ENCODE measurements at places on chromosomes 2 and 18.

DNA sequence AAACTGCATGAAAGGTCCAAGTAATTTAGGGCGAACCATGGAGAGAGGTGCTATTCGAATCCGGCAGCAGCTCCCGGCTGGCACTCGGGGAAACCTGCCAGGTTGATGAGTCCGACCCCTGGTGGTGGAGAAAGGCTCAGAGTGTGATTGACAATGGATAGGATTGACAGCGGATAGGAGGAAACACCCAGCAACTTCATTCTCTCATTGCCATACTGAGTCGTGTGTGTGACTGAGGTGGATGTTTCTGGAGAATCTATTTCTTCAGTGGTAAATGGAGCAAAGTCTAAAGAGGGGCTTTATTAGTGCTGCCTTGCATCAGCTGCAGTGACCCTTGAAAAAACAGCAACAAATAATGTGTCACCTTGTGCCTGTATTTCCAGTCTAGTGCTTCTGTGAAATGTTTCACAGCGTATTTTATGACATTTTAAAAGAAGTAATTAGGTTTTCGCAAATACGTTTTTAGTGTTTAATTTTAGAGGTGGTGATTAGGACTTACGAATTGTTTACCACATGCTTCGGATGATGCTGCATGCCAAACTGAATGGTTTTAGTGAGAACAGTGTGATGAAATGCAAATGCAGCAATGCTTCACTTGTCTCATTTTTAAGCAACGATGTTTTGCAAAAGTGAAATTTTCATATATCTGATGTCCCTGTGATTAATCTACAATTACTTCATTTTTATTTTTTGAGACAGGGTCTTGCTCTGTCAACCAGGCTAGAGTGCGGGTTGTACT is 102.0 kb downstream of the DCDC2C start:
- no peak for DNase-seq

- DNase-seq: no peak
Observed at GRCh38 chr2:139293992-139294548, 513.9 kb upstream of the NXPH2 start.

DNA sequence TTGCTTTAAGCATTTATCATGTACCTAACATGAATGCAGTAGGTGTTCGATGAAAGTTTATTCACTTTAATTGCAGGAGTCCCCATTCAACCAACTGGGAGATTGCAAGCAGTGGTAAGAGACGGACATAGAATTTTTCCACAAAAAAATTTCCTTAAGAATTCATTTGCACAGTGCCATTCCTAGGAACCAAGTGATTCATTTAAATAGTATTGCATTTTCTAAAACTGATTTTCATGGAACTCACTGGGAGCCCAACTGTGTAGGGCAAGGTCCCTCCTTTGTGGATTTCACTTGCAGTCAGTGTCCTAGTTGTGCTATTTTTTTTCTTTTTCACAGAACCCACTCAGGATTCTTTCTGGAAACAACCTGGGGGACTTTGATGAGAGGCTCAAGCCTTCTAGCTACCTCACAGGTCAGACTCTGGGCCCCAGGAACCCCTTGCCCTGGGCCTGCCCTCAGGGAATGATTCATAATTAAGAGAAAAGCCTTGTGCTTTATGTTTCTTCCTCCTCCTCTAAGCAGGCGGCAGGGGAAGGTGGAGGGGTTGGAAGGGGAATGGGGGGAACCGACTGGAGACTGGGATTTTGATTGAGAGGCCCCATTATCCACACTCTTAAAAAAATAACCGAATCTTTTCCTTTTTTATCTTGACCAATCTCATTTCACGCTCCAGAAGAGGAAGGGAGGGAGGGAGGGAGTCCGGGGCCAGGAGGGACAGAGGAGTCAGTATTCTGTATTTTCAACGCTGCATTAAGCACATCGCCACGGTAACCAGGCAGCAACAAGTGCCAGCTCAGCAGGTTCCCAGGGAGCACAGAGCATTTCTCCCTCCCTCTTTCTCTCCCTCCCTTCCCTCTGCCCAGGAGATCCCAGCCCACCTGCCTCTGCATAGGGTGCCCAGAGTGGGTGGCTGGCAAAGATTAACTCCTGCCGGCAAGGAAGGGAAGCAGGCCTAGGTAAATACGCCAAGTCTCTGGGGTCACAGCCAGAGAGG is 51.8 kb downstream of the PSD4 start:
- DNase-seq: no peak

DNA sequence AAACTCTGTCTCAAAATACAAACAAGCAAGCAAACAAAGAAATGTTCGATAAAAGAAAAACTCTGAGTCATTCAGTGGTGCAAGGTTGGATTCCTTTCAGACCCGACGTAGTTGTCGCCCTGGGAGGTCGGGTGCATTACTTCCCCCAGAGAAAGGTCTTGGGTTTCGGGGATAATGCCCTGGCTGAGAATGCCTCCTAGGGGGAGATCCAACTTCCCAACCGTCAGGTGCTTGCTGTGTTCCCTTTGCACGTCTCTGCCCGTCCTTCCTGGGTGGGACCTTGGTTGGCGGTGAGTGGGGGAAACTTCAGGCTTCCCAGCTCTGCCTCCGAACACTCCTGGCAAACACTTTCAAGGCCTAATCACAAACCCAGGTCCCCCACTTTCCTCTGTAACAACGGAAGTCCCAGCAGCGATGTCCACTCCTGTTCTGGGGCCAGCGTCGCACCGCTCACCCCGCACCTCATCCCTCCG is 609 bp downstream of the TPGS2 start:
- DNase-seq: peak; percentile 4

DNA sequence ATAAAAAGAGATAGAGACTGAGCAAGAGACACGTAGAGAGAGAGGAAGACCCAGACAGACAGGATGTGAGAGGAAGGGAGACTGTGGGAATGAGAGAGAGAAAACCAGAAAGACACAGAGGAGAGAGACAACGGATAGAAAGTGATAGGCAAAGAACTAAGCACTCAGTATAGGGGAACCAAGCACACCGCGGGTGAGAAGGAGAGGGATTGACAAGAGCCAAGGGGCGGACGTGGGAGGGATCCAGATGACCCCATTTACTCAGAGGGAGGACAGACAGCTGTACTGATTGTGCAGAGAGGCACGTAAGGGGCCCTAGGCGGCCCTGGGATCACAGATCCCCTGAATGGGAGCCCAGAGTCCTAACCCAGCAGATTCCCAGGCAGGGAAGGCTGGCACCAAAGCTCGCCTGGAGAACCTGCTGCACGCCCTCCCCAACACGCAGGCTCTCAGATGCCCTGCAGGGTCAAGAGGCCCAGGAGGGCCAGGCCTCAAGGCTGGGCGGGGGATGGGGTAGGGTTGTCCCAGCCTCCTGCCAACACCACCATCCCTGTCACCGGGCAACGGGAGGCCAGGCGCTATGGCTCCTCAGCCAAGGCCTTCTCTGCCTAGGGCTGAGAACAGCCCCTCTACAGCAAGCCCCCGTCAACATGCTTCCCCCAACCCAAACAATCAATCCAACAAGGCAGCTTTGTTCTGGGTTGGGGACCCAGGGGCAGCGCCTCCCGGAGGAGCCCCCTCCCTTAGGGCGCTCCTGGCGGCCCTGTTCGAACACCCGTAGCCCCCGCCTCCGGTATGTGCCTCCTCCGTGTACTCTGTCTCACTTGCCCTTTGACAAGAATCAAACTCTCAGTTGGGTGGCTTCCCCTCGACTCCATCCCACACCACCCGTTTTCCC is 579 bp downstream of the LOXL3 start:
- no peak for DNase-seq

DNA sequence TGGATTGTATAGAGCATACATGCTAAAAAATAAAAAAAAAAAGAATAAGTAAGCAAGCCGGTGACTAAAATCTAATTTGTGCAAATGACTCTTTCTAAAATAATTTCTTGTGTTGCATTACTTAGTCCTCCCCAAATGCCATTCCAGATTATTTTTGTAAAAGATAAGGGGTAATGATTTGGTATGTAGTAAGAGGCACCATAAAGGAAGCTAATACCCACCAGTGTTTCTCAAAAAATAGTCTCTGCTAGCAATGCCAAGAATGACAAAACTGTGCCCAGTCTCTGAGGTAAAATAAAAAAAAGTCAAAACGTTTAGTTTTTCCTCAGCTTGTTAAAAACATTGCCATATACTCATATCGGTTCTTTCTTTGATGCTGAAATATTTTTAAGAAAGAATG is 2.7 kb downstream of the METTL5 start:
- DNase-seq: no peak

- DNase-seq: no peak
Observed at GRCh38 chr2:220533485-220533884, 906.1 kb downstream of the SLC4A3 start.

GRCh38 chr2:10457846-10458598 is 9.9 kb upstream of the ODC1 start:
- DNase-seq: no peak

DNA sequence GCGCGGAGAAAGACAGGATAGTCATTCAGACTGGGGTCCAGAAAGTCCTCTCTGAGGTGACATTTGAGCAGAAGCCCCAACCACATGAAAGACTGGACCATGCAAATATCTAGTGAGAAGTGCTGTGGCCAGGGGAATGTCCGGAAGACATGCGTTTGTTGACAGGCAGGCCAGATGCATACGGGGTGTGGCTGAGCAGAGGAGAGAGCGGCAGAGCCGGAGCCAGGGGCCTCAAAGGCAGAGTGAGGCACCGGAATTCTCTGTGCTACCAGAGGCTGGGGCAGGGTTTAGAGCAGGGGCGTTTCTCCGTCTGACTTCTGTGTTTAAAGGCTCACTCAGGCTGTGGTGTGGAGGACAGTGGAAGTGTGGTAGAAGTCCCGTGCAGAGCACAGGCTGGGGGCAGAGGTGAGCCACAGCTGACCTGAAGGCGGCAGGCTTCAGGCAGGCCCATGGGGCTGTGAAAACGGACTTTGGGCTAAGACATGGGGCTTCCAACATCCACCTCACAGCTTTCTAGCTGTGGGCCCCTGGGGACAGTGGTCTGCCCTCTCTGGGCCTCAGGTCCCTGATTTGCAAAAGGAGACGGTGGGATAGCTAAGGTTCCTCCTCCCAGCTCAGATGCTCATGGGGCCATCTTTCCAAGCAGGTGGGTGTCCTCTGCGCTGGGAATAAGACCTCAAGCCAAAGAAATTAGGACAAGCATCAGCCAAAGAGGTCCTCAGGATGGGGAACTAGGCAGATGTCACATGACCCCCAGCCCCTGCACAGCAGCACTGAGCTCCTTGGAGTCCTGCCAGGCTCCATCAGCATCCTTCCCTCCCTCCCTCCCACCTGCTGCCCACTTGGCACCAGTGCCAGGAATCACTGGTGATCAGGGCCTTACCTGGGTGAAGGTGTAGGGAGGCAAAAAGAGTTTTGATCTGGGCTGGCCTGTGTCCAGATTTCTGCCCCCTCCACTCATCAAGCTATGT is 11.2 kb downstream of the RUFY4 start:
- no peak for DNase-seq

DNA sequence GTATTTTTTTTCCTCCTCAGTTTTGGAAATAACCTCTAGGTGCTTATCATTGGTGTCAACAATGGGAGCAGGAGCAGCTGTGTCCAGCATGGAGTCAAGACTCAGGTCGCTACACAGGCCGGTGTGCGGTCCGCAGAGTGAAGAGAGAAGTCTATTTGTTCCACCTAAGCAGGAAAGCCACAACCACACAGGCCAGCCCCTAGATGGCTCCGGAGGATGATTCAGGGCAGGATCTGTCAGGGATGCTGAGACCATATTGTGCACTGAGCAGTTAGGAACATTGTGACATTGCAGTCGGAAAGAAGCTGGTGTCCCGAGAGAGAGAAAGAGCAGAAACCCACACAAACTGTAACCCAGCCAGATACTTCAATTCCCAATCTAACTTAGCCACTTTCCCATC is 136.9 kb downstream of the GAREM1 start:
- DNase-seq: no peak

- no peak for DNase-seq
Observed at GRCh38 chr2:111675419-111676194, 208.4 kb downstream of the ANAPC1 start.

GRCh38 chr2:169715379-169716237 is 18.0 kb upstream of the KLHL23 start:
- DNase-seq: no peak

DNA sequence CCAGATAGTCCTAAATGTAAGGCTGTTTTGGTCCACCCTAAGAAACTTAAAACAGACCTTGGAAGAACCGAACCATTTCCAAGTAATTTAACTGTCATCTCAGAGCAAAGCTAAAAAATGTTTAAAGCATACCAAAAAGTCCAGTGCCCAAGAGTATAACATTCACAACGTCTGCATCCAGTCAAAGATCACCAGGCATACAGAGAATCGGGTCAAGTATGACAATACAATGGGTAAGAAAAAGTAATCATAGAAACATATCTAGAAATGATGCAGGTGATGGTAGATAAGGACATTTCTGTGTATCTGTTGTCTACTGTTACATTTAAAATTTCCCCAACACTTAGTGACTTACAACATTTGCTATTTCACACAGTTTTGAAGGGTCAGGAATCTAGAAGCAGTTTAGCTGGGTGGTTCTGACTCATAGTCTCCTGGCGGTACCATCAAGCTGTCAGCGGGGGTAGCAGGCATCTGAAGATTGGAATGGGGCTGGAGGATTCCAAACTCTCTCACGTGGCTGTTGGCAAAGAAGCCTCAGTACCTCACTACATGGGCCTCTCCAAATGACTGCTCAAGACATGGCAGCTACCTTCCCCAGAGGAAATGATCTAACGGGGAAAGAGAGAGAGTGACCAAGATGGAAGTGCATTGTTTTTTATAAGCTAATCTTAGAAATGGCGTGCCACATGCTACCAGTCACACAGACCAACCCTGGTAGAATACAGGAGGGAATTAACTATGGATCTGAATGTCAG is 36.6 kb upstream of the DYNC2LI1 start:
- no peak for DNase-seq

GRCh38 chr2:46743021-46743420 is 172.6 kb downstream of the MCFD2 start:
- DNase-seq: no peak

DNA sequence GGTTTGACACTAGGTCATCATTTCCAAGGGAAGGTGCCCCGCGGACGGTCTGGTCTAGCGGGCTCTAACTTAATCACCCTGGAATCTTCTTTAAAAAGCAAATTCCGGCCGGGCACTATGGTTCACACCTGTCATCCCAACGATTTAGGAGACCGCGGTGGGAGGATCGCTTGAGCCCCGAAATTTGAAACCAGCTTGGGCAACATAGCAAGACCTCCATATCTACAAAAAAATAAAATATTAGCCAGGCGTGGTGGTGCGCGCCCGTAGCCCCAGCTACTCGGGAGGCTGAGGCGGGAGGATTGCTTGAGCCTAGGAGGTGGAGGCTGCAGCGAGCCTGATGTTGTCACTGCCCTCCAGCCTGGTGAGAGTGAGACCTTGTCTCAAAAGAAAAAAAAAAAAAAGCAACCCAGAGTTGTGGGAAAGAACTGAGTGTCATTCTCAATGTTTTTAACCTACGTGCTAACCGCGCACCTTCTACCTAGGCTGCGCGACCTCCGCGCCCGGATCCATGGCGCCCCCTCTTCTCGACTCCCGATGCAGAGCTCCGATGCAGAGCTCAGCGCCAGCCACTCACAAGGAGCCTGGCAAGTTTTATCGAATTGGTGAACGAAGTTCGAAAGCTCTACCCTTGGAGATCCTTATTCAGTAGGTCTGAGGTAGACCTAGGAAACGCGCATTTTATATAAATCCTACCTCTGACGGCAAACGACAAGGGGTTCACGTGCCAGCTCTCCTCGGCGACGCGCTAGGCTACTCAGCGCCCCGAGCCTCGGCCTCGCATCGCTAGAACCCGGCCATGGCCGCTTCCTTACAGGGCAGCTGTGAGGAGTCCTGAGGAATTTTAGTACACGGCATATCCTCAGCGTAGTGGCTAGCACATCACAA is 888 bp upstream of the TWSG1 start:
- no peak for DNase-seq

- DNase-seq: no peak
Observed at GRCh38 chr18:36298126-36298741, 721 bp downstream of the FHOD3 start.

- no peak for DNase-seq
Observed at GRCh38 chr2:205655779-205656456, 26.4 kb upstream of the NRP2 start.

Data from stimulated activated CD4-positive, alpha-beta T cell treated with anti-CD3 and anti-CD28 coated beads, Interleukin-2, amount 100 ng/mL, for 48 hours (primary cell).